ENCODE measurements at places on chromosomes 1 and 21.
A peak's percentile ranks its signal among the peaks of the same experiment; 100 is the strongest.

GRCh38 chr1:117389779-117390178 lies 22.5 kb downstream of the MAN1A2 start:
- no peak for DNase-seq

DNA sequence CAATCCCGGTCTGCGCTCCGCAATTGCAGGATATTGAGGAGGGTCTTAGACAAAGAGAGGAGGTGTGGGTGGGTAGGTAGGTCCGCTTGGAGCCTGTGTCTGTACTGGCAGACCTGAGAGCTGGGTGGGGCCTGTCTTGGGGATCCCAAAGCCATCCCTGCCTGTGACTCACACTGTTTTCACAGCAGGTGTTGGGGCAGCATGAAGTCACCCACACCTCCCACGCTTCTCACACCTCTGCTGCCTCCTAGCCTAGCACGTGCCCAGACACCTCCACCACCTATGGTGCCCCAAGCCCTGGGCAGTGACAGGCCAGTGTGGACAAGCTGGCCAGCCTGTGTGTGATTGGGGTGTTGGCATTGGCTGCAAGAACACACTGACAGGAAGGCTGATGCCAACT lies 65.7 kb upstream of the ECE1 start:
- DNase-seq: no peak

GRCh38 chr1:222627232-222627631 lies 9.3 kb downstream of the MIA3 start:
- DNase-seq: no peak

DNA sequence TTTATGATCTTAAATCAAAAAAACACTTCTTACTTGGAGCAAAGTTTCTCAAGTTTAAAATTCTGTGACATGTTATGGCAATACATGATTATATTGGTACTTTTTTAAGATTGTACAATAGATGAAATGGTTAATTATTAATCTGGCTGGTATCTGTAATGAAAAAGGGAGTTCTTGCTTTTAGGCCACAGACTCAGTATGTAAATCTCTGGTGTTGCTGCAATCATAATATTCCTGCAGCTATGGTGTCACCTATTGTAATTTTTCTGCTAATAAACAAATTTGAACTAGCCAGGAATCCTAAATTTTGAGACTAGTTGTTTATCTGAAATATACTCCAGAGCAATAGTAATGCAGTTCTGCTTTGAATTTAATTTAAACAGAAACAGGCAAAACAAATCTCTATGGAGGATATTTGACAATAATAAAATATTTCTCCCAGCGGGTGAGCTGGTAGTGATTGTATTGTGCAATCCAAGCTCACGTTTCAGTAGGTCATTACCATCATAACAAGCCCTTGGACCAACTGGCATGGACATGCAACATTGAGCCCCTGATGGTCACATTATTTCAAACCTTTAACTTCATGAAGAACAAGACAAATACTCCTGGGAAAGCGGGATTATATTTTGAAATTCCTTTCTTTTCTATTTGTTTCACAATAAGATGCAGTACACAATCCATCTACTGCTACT lies 77.2 kb upstream of the USH2A start:
- DNase-seq: no peak

- no peak for DNase-seq
Measured at GRCh38 chr1:22404486-22404885, 47.2 kb upstream of the ZBTB40 start.

GRCh38 chr1:206558794-206559671 lies 51.7 kb downstream of the RASSF5 start:
- DNase-seq: no peak

DNA sequence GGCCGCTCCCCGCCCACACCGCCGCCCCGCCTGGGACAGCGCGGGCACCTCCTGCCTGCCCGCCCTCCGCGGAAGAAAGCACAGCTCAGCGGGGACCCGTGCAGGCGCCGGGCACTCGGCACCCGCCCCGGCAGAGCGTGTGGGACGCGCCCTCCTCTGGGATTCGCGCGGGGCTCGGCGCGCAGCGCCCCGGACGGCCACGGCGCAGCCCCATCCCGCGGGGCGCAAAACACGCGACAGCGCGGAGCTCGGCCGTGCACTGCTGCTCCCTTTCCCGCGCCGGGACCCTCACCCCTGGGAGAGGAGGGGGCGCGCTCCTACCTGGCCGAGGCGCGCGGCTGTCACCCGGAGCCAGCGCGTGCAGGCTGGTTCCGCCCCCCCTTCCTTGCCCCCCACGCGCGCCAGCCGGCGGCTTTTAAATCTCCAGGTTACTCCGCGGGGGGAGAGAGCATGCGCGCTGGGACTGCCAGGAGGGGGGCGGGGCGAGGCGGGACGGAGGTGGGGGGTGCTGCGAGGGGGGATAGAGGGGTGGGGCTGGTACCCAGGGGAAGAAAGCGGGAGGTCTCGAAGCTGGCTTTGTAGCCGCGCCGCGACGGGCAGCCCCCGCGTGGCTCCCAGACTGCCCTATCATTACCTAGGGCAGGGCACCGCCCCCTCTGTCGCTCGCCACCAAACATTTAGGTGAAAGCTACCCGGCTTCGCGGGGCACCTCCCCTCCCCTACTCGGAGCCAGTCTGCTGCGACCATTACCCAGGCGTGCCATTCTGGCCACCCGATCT lies at the start of gene SLC45A3:
SLC45A3 (minus strand) TSS at position 437 of the 779 bp plus-strand sequence. CDS start 15,853 bp downstream, outside the sequence.
- DNase-seq: no peak

DNA sequence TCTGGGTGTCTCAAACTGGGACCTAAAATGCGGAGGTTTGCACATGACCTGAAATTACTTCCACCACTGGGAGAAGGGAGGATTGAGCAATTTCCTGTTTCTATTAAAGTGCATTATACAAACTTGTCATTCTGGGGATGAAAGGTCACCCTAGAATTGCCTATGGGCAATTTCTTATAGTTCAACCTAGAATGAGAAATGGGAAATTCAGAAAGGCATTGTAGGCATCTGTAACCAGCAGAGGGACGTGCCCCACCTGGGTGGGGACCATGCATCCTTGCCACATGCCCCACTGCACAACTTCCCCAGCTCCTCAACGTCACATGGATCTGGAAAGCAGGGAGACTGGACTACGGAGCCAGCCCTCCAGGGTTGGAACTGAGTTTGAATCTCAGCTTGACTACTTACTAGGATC lies 47.0 kb downstream of the MRPL39 start:
- no peak for DNase-seq

- no peak for DNase-seq
Measured at GRCh38 chr1:167522246-167522645, 3.9 kb upstream of the CD247 start.

- DNase-seq: no peak
Measured at GRCh38 chr1:228413241-228414010, 3.2 kb downstream of the TRIM17 start.

- DNase-seq: no peak
Measured at GRCh38 chr1:214660190-214660589, 57.2 kb downstream of the CENPF start.

- DNase-seq: no peak
Measured at GRCh38 chr1:44828003-44828651, 14.9 kb downstream of the PTCH2 start.

GRCh38 chr1:63747445-63747844 lies 26.4 kb upstream of the ROR1 start:
- DNase-seq: peak; percentile 47

DNA sequence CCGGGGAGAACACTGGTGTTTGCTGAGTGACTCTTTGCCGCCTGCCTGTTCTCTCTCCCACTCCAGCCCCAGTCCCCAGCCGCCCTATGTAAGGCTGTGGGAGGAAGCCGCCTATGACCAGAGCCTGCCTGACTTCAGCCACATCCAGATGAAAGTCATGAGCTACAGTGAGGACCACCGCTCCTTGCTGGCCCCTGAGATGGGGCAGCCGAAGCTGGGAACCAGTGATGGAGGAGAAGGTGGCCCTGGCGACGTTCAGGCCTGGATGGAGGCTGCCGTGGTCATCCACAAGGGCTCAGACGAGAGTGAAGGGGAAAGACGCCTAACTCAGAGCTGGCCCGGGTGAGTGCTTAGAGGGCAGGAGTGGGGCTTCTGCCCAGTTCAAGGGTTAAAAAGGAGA lies 8.2 kb downstream of the BSND start:
- DNase-seq: no peak

DNA sequence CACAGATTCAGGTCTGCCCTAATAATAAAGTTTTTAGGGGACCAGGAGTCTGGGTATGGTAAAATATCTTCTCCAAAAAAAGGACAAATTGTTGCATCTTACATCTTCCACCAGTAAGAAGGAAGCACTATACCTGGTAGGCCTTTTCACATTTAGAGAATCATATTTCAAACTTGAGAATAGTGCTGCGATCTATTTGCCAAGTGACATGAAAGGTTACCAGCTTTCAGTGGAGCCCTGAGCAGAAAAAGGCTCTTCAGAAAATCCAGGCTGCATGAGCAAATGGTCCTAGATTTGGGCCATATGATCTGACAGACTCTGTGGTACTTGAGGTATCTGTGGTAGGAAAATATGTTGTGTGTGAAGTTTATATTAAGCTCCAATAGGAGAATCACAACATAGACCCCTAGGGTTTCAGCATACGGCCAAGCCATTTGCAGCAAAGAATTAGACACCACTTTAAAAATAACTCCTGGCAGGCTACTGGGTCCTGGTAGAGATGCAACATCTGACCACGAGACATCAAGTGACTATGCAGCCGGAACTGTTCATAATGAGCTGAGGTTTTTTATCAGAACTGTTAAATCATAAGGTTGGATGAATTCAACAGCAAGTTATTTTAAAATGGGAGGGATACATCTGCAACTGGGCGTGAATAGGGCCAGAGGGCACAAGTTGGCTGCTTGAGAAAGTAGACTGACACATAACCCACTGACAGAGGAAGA lies 38.6 kb upstream of the CCDC190 start:
- no peak for DNase-seq

GRCh38 chr21:32001390-32001789 lies 128.6 kb downstream of the HUNK start:
- DNase-seq: peak; percentile 72

DNA sequence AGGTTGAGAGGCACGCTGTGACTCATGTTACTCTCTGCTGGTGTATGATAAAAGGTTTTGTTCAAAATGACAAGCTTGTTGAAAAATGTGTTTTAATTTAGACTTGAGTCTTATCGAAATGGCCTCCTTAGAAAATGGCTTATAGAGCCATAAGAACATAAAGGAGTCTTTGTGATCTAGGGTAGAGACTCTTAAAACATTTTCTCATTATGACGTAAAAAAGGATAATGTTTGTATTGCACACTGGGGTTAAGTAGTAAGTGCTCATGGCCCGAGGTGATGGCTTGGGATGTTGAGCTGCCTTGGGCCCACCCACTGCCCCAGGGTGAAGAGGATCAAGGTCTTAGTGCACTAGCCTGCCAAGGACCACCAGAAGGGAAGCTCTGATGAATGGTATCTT lies 117.4 kb downstream of the DISC1 start:
- no peak for DNase-seq

- no peak for DNase-seq
Measured at GRCh38 chr1:81949421-81949820, 148.7 kb downstream of the ADGRL2 start.

DNA sequence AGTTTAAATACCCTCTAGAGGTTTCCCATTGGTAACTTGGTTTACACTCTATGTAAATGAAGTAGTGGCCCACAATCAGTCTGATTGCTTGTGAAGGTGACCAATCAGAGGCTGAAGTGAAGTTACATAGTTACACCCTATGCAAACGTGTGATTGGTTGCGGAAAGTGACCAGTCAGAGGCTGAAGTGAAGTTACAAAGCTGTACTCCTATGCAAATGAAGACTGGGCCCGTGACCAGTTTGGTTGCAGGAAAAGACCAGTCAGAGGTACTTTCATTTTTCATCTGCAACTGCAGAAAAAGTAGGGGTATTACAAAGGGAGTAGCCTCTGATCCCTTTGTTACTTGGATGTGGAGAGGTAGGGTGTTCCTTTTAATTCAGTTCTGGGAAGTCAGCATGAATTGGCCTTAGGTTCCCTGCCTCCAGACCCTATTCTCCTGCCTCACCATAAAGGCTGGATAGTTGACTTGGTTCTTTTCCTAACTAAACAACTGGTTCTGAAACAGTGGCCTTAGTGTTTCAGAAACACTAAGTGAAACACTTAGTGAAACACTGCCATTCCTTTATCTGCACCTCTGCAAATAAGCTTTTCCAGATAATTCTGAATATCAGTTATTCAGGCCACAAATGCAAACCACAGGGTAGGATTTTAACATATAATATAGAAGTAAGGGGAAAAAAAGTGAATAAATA lies 39.3 kb downstream of the MAGI3 start:
- no peak for DNase-seq

GRCh38 chr1:77539519-77540142 lies 142.8 kb downstream of the ZZZ3 start:
- DNase-seq: no peak

- no peak for DNase-seq
Measured at GRCh38 chr1:171397851-171398469, 84.0 kb downstream of the FMO4 start.

DNA sequence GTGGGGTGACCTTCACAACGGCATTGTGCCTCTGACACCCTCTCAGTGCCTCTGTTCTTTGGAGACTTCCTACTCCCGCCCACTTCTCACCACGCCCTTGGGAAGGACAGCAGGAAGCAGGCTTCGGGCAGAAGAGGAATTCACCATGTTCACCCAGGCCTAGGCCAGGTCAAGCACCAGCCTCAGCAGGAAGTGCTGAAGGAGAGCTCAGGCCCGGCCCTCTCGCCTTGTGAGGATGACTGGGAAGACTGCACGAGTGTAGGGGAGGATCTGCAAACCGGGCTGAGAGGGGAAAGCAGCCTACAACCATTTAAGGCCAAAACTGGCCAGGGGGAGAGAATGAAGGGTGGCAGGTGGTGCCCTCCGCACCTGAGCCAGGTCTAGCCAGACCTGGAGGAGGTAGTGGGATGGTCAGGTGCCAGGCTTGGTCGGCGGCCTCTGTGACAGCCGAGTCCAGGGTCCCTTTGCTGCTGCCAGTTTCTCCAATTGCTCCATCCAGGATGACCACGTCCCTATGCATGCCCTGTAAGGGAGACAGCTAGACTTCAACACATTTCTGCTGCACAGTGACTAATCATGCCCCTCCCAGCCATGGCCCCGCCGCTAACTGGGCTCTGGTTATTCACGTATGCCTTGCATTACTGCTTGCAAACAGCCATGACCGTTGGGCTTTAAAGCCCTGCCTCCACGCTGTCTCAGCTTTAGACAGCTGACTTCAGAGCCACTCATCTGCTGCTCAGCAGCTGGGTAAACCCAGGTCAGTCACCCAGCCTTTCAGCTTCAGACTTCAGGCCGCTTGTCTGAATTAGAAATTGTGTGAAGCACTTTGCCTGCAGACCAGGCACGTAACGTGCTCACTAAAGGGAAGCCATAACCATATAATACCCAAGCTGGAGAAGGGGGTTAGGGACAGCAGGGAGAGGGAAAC lies 8.9 kb downstream of the MRTO4 start:
- no peak for DNase-seq

- no peak for DNase-seq
Measured at GRCh38 chr1:185091480-185091879, 46.1 kb downstream of the RNF2 start.
